SJSA1 (cell line): ENCODE measurements at places on chromosomes 13 and 19.

DNA sequence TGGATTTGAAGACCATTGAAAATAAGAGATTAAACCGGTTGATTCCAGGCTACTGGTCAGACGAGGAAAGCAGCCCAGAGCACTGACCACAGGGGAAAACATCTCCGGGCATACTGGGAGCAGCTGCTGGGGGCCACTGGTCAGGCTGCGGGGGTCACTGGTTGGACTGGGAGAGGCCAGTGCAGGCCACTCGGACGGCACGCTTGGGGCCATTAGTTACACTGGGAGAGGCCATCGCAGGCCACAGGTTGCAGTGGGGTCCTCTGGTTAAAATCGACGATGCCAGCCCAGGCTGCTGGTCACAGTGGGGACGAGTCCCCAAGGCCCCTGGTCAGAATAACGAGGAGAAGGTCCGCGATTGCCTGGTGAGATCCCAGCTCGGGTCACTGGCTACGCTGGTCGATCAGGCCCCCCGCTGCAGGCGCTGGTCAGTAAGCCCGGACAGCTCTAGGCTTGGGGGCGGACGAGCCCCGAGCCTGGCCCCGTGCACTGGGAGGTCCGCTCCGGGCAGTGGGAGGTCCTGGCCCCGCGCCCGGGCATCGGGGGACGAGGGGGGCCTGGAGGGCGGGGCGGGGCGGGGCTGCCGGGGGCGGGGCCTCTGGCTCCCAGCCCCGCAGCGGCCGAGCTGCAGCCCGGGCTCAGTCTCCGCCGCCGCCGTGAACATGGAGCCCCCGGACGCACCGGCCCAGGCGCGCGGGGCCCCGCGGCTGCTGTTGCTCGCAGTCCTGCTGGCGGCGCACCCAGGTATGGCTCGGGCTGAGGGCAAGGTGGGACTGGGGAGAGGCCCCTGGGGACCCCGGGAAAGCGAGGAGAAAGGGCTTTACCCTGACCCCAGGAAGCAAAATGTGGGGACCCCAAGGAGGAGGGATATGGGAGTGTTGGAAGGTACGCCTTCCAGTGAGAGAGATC lies at the start of gene BCAM:
Gene BCAM, plus strand, starts transcription at position 641 of the 909 bp plus-strand sequence. Its CDS starts 22 bp downstream, at position 663.
- peak; percentile 80 for DNase-seq

DNA sequence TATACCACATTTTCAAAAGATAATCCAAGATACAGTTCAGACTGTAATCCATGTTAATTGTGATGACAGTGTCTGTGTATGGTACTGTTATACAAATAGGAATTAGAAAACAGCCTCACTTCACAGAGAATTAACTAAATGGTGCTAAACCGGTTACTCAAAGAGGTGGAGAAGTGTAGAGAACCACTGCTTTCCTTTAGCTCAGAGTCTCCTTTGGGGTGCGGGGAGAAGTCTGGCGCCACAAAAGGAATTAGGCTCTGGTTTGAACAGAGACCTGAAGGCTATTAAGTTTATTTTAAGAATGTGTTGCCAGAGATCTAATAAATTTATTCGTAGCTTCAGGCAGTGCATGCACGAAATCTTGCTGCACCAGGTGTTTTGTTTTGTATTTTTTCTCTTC lies 65.8 kb downstream of the FREM2 start:
- DNase-seq = no peak

DNA sequence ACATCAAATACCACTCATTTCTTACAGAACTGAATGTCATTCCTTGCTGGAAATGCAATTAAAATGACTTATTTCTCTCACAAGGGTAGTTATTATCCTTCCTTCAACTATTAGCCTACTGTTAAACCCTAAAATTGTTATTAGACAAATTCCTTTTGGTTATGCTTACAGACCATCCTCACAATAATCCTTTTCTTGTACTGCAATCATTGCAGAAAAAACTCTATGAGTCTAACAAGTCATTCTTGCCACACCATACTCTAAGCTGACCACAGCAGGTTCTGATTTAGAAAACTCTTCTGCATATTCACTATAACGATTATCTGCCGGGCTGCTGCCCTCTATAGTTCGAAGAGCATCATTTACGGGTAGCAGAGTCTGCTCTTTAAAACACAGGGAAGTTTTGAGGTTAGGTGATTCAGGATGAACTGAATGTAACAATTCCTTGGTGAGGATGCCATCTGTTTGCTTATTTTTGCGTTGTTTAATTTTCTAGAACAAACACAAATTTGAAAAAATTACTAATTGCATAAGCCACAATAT lies 38.2 kb downstream of the MTMR6 start:
- no peak for DNase-seq

DNA sequence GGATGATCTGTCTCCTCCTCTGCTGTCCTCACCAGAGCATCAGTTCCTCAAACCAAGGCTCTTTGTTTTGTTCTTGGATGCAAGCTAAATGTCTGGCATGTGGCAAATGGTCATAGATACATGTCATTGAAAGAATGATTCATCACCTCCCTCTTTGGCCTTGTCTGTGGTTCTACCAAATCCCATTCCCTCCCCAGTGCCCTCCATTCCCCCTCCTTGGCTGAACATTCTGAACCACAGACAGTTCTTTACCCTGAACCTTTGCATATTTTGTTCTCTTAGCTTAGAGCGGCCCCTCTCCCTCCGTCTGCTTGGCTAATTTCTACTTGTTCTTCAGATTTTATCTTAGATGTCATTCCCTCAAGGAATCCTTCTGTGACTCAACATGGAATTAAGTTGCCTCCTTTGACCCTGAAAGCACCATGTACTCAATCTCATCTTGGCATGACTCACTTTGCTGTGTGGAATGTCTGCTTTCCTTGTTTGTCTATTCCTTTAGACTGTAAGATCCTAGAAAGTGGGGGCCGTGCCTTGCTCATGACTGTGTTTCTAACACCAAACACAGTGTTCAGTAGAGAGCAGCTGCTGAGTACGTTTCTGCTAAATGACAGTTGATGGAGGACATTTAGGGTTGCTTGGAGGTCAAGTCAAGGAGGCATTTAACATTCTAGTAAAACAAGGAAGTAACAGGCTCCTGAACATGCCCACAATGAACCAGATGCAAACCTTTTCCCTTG lies 8.1 kb downstream of the ALOX5AP start:
- peak; percentile 95 for DNase-seq

GRCh38 chr19:16436780-16437332 lies 34.9 kb downstream of the EPS15L1 start:
- DNase-seq = peak; percentile 68

GRCh38 chr13:27353708-27354107 lies 70.7 kb upstream of the GTF3A start:
- no peak for DNase-seq

GRCh38 chr19:42068361-42068755 lies 1.6 kb downstream of the GRIK5 start:
- no peak for DNase-seq

DNA sequence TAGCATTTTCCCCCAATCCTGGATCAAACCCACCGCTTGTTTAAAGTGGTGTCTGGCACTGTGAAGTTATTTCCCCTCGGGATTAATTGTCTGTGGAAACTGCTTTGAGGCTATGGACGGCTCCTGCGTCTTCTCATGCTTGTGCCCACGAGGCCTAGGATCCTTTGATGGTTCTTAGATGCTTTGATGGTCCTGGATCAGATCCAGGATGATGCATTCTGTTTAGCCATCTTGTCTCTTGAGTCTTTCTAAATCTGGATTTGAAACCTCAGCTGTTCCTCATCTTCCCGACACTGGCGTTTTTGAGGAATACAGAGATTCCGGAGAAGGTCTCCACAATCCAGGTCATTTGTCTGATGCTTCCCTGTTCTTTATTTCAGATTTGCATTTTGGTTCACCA lies 36.1 kb upstream of the USP29 start:
- DNase-seq = no peak

DNA sequence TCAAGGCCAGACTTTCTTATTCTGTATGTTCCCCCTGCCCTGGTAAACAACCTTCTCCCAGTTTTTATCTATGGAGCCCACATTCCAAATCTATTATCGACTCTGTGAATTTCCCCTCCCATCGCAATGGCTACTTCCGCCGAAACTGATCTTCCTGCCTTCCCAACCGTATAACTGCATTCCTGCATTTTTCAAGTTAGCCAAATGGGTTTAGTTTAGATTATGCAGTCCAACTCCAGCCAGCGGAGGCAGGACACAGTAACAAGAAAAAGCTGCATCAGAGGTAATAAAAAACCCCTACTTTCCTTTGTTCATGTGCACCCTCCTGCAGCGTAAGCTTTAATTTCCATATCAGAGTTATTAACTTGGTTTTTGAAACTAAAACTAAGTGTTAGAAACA lies 112.2 kb upstream of the ZNF91 start:
- no peak for DNase-seq

DNA sequence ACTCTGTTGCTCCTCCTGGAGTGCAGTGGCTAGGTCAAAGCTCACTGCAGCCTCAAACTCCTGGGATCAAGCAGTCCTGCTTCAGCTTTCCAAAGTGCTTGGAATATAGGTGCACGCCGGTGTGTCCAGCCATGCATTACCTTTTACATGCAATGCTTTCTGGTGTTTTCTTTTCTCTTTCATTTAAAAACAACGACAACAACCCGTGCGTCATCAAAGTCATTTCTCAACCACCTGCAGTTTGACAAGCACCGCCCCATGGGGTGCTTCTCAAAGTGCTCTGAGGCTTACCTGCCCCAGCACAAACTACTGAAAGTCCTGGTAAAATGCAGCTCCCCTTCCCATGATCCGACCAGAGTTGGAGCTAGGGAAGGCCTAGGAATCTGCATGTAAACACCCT lies 7.1 kb downstream of the QTRT1 start:
- DNase-seq = no peak

GRCh38 chr19:35236638-35237400 lies 8.3 kb upstream of the FAM187B start:
- DNase-seq = no peak

DNA sequence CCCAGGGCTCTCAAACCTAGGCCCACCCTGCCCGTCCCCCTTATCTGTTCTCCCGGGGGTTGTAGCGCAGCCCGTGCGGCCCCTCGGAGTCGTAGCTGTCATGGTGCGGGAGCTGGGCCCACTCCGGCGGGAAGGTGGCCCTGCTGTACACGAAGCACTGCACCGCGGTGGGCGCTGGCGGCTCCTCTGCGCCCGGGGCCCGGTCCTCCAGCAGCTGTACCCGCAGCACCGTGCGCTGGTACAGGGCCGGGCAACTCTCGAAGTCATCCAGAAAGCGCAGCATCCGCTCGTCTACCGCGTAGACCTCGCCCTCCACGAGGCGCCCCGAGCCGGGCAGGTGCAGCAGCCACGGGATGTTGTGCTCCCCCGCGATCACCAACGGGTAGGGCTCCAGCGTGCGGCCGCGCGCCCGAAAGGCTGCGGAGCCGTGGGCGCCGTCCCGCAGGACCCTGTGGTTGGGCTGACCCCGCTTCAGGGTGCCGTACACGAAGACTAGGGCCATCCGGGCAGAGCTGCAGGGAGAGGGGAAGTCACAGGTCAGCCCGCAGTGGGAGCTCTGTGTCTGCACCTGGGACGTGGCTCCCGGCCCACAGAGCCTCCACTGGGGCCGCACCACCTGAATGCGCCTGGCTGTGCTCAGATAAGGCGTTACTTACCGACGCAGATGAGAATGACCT lies 56.4 kb downstream of the GGACT start:
- DNase-seq = no peak

DNA sequence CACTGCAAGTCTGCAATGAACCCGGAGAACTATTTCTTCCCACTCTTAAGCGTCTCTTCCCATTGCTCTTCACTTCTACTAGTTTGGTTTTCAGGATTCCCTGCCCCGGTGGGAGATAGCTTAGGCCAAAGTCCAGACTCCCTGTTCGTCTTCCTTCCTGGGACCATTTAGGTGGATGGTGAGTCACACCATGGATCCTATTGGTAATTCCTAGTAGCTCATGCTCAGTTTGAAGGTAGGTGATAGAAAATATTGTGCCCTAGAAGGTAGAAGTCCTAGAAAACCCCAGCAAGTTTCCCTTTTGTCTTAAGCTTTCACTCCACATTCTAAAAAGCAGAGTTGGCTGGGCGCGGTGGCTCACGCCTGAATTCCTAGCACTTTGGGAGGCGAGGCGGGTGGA lies 13.8 kb downstream of the CHAF1A start:
- DNase-seq = no peak

DNA sequence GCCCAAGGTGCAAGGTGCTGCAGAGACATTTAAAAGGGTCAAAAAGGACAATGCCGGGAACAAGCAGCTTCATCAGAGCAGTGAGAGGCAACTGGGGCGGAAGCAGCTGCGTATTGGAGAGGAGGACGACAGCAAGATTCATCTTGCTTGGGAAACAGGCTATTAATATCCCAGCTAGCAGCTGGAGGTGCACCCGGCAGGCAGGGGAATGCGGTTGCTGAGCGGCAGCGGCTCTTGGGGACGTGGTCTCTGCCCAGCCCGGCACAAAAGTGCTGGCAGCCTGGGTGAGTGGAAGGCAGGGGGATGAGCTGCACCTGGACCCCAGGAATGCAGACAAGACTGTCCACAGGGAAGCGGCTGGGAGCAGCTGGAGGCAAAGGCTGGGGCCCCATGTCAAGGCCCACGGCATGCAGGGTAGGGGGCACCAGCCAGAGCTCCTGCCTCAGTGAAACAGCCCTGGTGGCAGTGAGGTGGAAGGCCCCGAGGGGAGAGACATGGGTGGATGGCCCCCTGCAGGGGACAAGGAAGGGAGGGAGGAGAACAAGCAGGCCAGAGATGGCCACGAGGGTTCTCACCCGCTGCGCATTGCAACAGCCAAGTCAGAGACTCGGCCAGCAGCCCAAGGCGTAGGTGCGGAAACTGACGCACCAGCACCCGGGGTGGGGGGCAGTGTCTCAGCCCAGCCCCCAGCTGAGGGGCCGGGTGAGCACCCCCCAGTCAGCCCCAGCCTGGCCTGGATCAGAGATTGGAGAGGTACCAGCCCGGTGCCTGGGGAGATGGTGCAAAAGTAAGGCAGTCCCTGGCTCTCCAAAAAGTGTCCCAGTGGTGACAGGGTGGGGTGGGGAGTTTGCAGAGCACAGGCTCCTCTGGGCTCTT lies 34.4 kb downstream of the PEPD start:
- DNase-seq = no peak

GRCh38 chr13:65456150-65456912 lies 1773.8 kb downstream of the PCDH9 start:
- no peak for DNase-seq

DNA sequence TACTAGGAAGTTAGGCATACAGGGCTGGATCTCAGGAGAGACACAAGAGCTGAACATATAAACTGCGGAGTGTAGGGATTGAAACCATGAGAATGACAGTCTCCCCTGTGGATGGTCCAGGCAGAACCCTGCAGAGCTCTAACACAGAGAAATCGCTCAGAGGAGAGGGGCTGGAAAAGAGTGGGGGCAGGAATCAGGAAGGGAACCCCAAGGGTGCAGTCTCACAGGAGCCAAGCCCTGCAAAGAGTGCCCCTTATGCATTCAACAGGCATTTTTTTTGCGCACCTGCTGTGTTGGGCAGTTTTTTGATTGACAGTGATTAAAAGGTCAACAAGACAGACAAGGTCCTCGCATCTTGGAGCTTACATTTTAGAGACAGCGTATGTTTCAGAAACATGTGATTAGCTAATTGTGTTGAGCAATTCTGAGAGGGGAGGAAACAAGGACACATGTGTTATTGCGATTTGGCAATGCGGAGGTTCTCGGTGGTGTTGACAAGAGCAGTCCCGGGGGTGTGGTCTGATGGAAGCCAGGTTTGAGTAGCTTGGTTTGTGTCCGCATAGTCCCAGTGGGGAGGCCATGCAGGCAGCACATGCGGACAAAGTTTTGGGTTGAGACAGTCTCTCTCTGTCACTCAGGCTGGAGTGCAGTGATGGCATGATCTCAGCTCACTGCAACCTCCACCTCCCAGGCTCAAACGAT lies 182.6 kb upstream of the IRS2 start:
- no peak for DNase-seq
